HEK293T (cell line): ENCODE measurements at places on chromosomes 11 and 22.

DNA sequence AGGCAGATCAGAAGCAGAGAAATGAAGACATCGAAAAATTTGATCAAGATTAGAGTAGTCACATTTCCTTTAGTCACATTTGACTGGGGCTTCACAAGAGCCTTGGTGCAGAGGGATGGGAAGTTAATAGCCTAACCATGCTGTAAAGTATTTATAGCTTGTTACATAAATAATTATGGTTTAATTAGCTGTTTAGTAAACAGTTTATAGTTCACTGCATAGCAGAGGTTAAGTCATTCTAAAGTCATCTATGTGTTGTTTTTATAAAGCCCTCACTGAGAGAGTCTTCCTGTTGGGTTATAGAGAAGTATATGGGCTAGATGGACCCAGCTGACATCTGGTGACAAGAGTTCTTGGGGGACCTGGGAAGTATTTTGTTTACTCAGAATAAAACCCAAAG, 47.1 kb downstream of the INSC start:
- DNase-seq: no peak

GRCh38 chr11:47477323-47477722, 28.4 kb upstream of the RAPSN start:
- DNase-seq: no peak

GRCh38 chr11:94786264-94787126, 18.3 kb downstream of the AMOTL1 start:
- DNase-seq: peak; percentile 45

DNA sequence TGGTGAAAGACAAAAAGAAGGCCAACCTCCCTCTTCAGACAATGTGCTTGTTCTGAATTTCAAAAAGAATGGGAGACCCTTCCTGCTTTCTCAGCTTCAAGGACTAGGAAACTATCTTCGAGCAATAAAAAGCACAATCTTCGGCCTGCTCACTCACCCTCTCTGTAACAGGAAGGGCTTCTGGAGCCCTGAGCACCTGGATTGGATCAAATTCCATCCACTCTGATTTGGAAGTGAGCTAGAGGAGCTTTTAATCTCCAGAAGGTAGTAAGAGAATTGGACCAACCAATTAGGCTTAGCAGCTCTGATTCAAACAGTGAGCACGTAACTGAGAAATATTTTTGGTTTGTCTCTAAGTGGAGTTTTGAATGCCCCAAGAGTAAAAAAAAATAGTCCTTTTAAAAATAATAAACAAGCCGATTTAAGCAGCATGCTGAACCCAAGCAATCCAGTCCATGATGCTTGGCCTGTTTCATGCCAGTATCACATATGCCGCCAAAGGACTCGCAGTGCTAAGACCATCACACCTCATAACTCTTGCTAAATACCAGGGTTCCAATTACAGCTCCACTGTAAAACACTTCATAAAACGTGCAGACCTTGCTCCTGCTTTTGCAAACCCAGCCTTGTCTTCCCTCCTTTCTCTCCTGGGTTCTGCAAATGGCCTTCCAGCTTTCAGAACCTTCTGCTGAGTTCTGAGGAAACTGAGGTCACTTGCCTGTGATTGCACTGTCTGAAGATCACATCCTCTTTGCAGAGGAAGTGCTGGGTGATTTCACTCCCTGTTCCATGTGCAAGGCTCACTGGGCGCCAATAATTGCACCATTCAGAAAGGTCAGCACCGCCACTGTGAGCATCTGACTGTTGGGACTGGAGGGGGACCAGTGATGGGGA, 74.4 kb downstream of the SLC1A2 start:
- DNase-seq: no peak

DNA sequence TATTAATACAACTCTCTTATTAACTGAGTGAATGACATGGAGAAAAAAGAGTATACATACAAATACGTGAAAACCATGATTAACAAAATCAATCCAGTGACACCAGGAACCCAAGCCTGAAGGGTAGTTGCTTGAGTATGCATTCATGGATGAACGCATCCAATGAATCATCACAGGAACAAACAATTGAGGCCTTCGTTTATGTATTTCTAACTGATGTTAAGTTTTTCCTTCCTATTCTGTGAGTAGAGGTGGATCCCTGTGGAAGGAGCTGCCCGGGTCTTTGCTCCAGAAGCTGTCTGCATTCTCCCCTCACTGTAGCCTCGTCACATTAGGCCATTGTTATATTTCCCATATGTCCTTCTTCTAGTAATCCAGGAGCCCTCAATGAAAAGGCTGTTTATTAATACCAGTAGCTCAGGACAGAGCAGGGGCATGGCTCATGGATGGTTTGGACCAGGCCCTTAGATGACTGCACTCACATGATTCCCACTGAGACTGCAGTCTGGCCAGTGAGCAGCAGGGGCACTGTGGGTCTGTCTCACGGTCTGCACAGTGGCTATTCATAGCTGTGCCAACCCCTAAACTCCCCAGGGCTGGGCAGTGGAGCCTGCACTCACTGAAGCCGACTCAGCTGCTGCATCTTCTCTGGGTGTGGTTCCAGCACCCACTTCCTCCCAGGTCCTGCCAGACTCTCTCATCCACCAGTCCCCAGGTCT, 128.1 kb upstream of the TOP3B start:
- DNase-seq: peak; percentile 85

DNA sequence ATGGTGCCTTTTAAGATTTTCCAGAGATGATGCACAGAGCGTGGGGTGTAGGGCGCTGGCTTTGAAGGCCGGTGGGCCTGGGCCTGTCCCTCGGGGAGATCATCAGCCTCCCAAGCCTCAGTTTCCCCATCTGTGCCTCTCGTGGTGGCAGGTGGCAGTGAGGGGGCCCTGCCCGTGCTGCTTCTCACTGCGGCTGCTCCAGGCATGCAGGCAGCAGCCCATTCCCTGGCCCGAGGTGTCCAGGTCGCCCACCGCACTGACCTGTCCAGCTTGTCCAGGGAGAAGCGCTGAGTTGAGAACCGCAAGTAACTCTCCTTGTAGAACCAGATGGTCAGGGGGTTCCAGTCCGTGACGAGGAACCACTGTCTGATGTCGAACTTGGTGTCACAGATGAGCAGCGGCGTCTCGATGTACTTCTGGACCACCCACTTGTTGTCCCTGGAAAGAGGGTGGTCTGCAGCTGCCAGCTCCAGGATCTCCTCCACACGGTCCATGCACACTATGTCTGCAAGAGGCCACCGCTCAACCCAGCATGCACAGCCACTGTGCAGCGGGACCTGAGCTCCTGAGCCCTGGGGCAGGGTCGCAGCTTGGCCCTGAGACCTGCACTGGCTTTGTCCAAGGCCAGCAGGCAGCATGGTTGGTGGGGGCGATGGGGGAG, 20.5 kb upstream of the IL17REL start:
- DNase-seq: no peak

- DNase-seq: no peak
Measured at GRCh38 chr22:32644252-32645100, 157.0 kb upstream of the TIMP3 start.

DNA sequence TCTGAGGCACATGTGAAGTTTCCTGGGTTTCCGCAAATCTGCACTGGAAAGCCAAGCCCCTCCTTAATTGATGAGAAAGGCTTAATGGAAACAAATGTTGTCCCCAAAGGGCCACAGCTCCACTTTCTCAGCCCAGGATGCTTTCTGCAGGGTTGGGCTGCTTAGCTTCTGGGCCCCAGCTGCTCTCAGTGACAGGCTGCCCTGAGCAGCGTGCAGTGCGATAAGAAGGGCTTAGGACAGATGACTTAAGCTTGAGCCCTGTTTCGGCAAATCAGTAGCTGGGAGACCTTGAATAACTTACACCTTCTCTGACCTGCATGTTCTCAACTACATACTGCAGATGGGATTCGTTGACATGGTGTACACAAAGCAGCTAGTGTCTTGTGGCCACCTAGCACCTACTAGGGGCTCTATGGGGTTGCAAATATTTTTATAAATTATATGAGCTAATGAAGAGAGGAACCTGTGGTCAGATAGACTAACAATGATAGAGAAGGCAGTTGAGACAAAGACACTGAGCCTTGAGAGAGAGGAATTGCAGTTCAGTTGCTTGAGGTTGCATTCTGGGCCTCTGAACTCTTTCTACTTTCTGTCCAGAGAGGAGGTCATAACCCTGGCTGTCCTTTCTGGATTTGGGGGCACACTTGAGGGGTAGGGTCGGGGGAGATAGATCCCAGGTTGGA, 11.5 kb downstream of the STX3 start:
- no peak for DNase-seq

DNA sequence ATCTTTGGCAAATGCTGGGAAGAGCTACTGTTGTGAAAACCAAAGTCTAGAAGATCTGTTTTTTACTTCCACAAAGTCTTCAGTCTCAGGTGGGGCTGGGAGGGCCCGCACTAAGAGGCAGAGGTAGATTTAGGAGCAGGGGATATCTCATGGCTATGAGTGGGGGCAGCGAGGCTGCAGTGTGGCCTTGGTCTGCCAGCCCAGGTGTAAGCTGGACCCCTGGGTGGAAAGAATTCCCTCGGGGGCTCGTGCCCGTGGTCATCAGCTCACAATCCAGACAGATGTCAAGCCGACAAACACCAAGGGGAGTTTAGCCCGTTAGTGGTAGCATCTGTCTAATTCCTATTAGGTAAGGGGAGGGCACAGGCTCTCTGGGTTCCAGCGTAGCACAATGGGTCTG, 9.0 kb downstream of the PKNOX2 start:
- DNase-seq: no peak
